ENCODE measurements at places on chromosomes 11 and 22.
A peak's percentile ranks its signal among the peaks of the same experiment; 100 is the strongest.

GRCh38 chr11:70498171-70498571 is 99.8 kb downstream of the CTTN start:
- no peak for DNase-seq

GRCh38 chr11:26297189-26297975 is 34.5 kb upstream of the ANO3 start:
- DNase-seq = peak; percentile 63

DNA sequence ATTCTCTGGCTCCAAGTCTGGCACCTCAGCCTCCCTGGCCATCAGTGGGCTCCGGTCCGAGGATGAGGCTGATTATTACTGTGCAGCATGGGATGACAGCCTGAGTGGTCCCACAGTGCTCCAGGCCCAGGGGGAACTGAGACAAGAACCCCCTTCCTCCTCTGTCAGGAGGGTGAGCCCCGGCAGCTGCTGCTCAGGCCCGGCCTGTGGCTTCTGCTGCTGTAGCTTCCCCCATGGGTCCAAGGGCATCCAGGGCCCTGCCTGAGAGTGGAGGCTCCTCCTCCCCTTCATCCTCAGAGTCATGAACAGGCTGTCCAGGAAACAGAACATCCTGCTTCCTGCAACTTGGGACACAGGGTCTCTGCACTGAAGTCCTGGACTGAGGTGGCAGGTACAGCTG is 113.6 kb downstream of the VPREB1 start:
- DNase-seq = no peak

DNA sequence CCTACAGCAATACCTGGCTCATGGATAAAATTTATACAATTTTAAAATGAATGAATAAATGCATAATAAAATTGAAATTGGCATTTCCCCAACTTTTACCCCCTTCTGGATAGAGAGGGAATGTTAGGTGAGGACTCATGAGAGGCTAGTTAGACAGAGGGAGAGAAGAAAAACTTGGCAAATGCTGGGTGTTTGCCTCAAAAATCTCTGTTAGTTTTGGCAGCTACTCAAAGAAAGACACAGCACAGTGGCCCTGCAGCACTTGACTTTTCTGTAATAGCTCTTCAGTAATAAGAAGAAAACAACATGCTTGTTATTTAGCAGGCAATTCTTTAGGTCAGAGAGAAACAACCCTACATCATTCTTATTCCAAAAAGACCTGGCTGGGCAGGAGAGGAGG is 20.7 kb upstream of the IZUMO1R start:
- no peak for DNase-seq

- no peak for DNase-seq
These were observed 23.5 kb downstream of the DRICH1 start for GRCh38 chr22:23608583-23608982.

- DNase-seq = peak; percentile 39
These were observed 161.1 kb downstream of the BBOX1 start for GRCh38 chr11:27201454-27202302.

GRCh38 chr11:131392528-131393255 is 22.3 kb downstream of the NTM start:
- no peak for DNase-seq

DNA sequence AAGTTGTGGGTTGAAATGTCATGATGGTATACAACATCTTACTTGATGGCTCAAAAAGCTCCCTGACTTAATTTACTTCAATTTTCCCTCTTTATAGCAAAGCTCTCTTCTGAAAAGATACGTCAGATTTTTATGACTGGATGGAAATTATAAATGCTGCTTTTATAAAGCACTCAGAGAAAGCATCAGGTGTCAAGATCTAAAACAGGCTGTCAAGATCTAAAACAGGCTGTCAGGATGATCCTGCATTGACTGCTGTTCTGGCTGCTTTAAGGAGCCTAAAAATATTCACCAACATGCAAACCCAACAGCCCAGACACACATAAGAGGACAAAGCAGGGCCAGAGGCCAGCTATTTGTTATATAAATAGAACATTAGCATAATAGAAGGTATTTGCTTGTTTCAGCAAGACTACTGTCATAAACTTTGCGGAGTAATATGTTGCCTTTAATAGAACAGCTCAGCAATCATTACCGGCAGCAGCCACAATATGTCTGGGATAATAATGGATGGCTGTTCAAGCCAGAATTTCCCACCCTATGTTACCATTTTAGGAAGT is 77.3 kb upstream of the ANO5 start:
- DNase-seq = peak; percentile 8

- DNase-seq = no peak
These were observed 54.7 kb upstream of the CCDC89 start for GRCh38 chr11:85740481-85741400.

DNA sequence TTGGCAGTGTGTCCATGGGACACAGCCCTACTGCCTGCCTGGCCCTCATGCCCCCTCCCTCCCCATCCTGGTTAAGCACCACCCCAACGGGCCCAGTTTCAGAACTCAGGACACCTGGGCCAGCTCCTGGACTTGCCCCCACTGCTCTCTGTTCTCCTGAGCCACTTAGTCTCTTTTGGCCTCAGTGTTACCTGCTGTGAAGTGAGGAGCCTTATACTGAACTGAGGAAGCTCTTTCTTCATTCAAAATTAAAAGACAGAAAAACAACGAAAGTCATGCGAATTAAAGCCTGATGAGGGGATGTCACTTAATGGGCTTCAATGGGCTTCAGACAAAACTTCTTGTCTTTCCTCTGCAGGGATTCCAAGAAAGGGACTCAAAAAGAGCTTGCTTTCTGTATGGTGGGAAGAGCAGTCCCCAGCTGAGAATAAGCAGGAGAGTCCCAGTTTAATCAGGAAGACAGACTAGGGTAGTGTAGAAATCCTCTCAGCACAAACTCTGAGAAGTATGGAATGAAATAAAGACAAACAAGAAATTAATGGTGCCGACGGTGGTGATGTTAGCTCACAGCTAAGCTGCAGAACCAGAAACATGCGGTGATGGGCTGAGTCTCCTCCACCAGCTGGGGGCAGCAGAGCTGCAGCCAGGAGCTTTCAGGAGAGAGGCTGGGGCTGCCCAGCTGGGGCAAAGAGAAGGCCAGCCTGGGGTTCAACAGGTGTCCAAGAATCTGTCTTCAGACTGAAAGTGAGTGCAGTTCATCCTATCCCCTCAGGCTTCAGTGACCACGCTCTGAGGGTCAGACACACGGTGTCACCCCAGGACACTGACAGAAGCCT is 101.0 kb downstream of the GGTLC2 start:
- no peak for DNase-seq

GRCh38 chr11:1503708-1504104 is 17.1 kb upstream of the MOB2 start:
- DNase-seq = no peak

GRCh38 chr11:119368121-119369034 is 13.1 kb downstream of the USP2 start:
- peak; percentile 86 for DNase-seq

DNA sequence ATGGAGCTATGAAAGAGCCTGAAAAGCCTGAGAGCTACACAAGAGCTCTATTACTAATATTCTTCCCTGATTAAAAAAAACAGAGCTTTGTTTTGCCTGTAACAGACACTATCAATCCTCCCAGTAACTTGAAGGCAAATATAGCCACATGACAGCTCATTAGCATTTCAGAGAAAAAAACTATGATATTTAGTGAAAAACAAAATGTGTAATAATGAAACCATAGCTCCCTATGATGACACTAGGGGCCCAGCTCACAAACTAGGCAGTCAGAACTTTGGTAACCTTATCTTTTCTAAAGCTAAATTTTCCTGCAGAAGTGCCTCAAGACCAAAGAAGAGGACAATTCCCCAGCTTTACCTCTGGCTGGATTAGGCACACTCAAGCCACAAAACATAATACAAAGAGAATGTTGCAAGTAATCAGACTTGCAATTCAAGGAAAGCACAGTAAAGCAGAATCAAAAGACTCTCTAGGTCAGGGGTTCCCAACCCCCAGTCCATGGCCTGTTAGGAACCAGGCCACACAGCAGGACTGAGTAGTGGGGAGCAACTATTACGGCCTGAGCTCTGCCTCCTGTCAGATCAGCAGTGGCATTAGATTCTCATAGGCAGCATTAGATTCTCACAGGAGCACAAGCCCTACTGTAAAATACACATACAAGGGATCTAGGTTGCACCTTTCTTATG is 53.3 kb downstream of the MRTFA start:
- DNase-seq = no peak

GRCh38 chr11:65801153-65801987 is 14.5 kb downstream of the OVOL1 start:
- DNase-seq = no peak

- no peak for DNase-seq
These were observed 55.3 kb downstream of the CELSR1 start for GRCh38 chr22:46482056-46482675.

DNA sequence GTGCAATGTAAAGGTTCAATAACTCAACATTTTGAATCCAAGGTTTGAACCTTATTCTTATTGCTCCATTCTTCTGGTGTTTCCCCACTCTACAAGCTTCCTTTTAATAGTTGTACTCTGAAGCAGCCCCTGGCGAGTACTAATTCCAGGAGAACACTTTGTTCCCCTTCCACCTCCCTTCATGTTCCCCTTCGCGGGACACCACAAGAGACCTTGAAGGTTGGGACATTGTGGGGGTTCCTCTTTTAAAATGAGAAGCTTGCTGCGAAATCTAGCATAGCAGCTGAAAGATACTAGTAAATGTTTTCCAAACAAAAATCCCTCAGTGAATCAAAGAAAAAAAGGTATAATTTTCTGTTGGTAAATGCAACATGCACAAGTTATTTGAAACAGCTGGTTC is 626.3 kb upstream of the LRRC4C start:
- DNase-seq = no peak

DNA sequence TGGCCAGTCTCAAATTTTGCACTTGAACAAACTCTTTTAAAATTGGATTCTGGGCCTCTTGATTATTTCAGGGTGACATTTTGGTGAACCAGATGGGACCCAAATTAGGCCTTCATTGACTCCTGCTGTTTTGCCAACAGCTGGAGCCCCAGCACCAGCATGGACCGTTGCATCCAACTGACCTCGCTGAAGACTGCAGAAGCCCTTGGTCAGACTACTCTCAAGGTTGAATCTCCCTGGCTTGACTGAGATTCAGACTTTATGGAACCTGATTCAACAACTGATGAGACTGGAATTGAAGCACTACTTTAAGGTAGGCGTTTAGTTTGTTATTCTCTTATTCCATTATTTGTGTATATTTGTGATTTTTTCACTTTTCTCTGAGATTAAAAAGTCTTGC is 41.7 kb downstream of the NARS2 start:
- DNase-seq = no peak

DNA sequence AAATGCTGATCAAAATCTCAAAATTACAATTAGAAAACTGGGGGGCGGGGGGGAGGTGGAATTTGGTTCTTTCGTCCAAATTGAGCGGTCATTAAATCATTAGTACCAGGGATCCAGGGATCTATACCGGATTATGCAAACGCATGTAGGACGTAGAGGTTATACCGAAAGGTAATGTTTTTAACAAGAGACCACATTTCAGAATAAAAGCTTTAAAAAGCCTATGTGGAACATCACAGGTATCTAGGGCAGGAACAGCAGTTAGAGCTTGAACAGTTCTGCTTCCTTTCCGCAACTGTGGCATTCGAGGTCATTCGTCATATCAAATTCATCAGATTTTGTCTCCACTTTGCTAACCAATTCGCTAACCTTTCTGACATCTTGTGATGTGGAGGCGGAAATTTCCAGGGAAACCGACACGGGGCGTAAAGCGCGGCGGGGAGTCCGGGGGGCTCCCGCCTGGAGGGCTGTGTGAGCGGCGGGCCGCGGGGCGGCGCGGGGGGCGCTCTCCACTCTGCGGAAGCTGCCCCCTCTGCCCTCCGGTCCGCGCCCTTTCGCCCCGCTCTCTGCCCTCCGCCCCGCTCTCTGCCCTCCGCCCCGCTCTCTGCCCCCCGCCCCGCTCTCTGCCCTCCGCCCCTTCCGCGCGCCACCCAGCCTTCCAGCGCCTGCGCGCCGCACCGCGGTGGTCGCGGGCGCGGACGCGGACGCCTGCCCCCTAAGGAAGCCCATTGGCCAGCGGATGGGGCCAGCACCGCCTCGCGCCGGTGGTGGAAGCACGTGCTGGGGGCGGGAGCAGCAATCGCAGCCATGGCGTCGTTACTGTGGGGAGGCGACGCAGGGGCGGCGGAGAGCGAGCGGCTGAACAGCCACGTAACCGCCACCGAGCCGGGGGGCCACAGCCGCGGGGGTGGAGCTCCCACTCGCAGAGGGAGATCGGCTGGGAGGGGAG is at the start of gene DDX25:
Gene DDX25 (plus strand): TSS at position 798 of the 949 bp plus-strand sequence. CDS start 10 bp downstream, at position 808.
- DNase-seq = peak; percentile 55

- DNase-seq = no peak
These were observed 94.3 kb upstream of the PHOX2A start for GRCh38 chr11:72338266-72338665.

- DNase-seq = no peak
These were observed 68.3 kb upstream of the NAV2 start for GRCh38 chr11:19644316-19644715.

DNA sequence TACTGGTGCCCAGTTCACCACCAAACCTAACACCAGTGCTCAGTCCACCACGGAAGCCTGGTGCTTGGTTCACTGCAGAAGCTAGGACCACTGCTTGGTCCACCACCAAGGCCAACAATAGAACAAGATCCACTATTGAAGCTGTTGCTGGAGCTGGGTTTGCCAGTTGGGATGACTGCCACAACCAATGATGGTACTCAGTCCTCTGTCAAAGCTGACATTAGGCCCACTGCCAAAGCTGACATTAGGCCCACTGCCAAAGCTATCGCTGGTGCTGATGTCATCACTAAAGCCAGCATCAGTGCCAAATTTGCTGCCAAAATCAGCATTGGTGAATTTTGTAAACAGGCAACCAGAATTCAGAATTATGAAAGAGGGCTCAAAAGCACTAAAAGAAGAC is 1850.2 kb upstream of the RAG2 start:
- DNase-seq = peak; percentile 15

DNA sequence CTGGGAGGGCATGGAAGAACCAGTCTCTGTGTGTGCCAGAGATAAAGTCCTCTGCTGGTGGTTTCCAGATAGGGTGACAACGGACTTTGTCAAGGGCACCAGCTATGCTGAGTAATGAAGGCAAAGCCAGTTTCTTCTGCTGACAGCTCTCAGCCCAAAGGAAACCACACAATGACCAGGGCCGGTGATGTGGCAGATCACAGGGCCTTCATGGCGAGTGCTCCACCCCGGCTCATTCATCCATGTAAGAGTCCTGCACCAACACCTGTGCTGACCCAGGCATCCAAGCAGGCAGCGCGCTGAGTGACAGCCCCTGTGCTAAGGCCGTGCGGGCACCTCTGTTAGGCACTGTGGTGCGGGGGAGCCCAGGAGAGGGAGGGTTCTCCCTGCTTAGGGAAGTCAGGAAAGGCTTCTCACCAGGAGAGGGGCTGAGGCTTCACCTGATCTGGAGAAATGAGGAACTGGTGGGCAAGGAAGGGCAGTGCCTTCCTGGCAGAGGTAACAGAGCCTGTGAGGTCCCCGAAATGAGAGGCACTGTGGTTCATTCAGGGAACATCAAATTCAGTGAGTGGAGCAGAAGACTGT is 33.8 kb downstream of the TP53I11 start:
- DNase-seq = peak; percentile 18

DNA sequence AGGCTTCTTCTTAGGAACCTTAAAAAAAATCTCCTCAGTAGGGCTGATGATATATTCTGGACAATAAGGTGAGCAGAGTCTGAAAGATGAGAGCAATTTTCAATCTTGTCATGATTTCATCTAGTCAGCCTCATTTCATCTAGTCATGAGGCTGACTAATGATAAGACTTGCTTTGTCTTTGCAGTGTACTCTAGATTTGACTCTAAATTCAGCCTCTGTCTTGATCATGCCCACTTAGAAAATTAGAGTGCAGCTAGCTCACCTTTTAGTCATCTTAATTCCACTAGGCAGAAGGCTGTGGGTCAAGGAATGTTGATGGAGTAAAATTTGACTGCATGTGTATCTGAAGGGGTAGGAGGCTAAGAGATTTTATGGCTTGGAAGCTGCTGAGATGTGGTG is 5.5 kb downstream of the EHF start:
- no peak for DNase-seq

- peak; percentile 46 for DNase-seq
These were observed 209.7 kb upstream of the ARHGAP20 start for GRCh38 chr11:110921742-110922521.
